Suppressor macrophage treated with lipopolysaccharide for 1 hour (primary cell): ENCODE measurements at places on chromosomes 2 and 18.
A peak's percentile ranks its signal among the peaks of the same experiment; 100 is the strongest.

DNA sequence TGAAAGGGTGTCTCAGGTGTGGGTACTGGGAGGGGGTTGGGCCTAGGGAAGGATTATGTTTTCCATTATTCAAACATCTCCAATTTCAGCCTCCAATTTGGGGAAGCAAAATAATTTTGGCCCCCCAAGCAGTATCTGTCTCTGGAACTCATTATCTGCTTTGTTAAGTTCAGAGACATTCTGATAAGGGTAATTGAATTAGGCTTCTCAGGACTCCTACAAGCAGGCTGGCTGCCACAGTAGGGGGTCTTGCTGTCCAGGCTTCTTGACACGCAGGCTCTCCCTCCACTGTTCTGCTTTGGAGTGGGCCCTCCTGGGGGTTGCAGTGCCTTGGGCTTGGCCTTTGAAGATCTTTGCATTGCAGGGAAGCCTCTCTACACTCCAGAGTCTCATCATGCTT lies 108.1 kb upstream of the SIX2 start:
- DNase-seq, result no peak

DNA sequence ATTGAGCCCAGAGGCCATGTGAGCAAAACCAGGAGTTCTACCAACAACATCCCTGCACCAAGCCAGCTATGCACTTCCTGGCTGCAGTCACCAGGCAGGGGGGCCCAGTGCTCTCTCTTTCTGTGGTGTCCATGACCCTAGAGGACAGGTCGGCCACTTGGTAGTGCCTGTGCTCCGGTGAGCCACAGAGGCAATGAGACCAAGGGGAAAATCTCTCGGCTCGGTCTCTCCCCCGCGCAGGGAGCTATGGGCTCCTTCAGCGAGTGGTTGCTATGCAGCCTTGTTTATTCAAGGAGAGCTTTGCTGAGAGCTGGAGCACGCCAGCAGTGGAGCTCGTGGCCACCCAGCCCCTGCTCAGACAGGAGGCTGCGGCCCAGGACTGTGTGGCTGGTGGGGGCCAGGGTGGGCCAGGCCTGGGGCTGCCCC lies at the start of gene TOGARAM2:
TSS of gene TOGARAM2 (plus strand) at position 283 of the 426 bp plus-strand sequence. CDS start 13,537 bp downstream, outside the sequence.
- DNase-seq, result no peak

DNA sequence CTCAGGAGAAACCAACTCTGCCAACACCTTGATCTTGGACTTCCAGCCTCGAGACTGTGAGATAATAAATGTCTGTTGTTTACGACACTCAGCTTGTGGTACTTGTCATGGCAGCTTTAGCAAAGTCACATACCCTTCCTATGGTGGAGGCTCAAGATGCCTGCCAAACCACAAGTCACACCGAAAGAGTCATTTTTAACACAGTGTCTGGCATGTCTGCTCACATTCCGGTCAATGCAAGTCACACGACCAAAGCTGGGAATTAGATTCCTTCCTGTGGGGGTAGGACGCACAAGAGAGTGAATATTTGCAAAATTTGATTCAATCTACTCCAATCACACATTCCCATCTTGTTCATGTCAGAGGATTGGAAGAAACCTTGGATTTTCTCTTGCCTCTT lies 24.6 kb downstream of the KCNE4 start:
- no peak for DNase-seq

DNA sequence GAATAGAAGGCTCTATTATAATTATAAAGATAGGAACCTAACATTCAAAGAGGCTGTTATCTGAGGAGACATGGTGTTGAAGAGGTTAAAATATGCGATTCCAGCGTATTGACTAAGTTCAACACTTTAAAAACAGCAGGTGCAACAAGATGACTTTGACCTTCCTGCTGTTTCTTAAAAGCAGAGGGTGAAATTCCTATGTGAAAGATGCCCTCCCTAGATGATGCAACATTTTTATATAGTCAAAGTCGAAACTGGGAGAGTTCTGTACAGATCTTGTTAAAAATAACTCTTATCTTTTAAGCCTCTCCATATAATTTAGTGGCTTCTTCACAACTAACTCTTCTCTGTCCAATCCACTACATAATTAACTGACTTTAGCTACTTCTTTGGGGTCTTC lies 4.4 kb upstream of the ACKR3 start:
- no peak for DNase-seq

DNA sequence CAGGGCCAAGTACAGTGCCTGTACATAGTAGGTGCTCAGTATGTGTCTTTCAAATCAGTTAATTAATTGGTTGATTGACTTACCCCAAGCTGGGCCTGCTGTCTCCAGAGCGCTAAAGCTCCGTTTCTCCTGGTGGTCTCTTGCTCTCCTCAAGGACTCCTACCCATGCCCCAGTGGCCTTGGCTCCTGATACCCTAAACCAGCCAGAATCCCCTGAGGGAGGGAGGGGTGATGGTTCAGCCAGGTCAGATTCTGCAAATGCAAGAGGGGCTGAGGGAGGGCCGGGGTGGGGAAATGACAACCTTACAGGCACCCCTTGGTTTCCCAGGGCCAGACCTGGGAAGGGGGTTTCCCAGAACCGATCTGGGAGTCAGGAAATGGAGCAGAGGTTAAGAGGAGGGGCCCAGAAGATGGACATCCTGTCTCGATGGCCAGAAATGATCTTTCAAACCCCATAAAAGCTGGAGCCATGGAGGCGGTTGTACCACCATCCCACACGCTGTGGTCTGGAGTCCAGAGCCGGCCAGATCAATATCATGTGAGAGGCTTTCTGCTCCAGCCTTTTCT lies 209.1 kb downstream of the TNS1 start:
- DNase-seq, result no peak

GRCh38 chr18:3578621-3579020 lies 128.6 kb downstream of the TGIF1 start:
- DNase-seq, result no peak

DNA sequence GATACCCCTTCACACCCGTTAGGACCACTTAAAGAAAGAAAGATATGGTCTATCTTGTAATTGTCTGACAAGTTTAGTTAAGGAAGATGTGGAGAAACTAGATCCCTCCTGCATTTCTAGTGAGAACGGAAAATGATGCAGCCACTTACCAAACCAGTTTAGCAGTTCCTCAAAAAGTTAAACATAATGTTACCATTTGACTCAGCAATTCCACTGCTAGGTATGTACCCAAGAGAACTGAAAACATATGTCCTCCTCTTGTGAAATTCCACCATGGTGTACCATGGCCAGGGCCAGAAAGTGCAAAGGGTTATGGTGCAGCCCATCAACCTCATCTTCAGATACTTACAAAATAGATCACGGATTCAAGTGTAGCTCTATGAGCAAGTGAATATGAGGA lies 79.0 kb upstream of the ID2 start:
- DNase-seq, result peak; percentile 56

DNA sequence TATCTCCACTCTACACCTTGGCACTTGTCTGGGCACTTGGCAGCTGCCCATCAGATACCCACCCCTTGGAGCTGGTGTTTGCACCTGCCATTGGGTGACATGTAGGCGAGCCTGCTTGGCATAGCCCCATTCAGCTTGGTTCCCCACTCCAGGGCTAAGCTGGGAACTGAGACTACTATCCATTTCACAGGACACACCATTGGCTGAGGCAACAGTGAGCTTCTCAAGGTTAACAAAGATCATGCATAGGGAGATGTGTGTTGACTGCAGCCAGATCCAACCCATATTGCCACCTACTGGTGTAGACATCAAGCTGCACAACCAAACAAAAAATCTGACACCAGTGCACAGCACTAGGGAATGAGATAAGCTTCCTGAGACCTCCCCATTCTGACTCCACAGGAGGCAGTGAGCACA lies 1389.8 kb upstream of the TMEFF2 start:
- peak; percentile 53 for DNase-seq
